Fibroblast of the conjunctiva (primary cell): ENCODE measurements at places on chromosomes 6 and 20.
A peak's percentile ranks its signal among the peaks of the same experiment; 100 is the strongest.

GRCh38 chr6:72953971-72954381 lies 271.3 kb downstream of the KHDC1L start:
- no peak for DNase-seq

DNA sequence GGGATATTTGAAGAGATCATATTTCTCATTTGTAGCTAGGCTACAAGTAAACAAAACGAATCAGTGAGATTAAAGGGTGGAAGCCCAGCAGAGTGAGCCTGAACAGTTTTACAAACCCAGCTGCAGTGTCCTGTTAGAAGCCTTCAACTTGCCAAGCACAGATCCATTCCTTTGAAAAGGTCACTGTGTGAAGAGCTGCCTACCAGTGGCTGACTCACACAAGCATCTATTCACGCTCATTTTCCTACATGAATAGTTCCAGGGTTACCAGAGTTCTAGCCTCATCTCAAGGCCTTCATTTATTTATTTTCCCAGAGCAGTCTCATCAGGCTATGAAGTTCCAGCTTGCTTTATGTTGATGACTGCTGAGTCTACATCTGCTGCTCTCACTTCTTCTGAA lies 25.7 kb upstream of the MLIP start:
- peak; percentile 17 for DNase-seq

GRCh38 chr20:36313476-36313875 lies 7.3 kb downstream of the DLGAP4 start:
- no peak for DNase-seq

DNA sequence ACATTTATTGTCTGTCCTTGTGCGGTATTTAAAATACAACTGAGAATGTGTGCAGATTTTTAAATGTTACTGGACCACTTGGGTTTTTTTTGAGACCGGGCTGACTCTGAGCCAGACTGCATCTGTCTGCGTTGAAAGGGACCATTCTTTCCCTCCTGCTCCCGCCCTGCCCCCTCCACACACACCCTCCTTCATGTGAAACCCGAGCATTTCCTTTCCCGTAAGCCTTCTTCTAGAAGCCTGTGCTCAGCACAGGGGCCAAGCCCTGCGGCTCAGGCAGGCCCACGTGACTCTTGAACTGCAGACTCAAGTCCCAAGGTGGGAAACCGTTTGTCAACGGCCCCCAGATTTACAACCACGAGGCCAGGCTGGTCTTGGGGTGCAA lies 82.7 kb upstream of the FOXC1 start:
- DNase-seq = peak; percentile 44

- no peak for DNase-seq
Measured at GRCh38 chr6:44921798-44922197, 406.3 kb upstream of the RUNX2 start.

- DNase-seq = no peak
Measured at GRCh38 chr20:34332262-34332920, 29.2 kb upstream of the AHCY start.

DNA sequence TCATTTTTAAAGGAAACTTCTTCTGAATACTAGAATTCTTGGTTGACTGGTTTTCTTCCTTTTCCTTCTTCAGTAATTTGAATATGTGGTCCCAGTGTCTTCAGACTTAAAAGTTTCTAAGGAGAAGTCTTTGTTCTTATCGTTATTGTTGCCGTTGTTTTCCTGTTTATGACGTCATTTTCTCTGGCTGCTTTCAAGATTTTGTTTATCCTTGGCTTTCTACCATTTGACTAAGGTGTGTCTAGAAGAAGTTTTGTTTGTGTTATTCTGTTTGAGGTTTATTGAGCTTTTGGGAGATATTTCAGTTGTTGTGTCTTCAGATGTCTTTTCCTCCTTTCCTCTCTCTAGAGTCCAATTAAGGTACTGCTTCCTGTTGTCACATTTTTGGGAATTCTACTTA lies 24.5 kb downstream of the CDYL start:
- DNase-seq = no peak

GRCh38 chr6:7604506-7604905 lies 14.5 kb downstream of the SNRNP48 start:
- DNase-seq = no peak

DNA sequence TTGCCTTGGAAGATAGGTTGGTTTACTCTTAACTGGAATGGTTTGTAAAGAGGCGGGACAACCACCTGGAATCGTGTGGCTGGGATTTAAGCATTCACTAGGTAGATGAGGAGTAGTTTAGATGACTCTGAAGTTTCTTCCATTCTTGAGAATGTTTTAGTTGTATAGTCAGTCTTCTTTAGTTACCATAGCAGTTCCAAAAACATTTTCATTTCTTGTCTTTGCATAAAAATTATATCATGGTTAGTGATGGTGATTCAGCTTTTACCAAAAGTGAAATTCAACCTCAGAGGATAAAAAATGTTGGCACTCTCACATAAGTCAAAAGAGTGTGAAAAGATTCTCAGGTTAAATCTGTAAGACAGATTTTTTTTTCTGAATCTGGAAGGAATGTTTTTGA lies 70.3 kb downstream of the SMAP1 start:
- DNase-seq = no peak

DNA sequence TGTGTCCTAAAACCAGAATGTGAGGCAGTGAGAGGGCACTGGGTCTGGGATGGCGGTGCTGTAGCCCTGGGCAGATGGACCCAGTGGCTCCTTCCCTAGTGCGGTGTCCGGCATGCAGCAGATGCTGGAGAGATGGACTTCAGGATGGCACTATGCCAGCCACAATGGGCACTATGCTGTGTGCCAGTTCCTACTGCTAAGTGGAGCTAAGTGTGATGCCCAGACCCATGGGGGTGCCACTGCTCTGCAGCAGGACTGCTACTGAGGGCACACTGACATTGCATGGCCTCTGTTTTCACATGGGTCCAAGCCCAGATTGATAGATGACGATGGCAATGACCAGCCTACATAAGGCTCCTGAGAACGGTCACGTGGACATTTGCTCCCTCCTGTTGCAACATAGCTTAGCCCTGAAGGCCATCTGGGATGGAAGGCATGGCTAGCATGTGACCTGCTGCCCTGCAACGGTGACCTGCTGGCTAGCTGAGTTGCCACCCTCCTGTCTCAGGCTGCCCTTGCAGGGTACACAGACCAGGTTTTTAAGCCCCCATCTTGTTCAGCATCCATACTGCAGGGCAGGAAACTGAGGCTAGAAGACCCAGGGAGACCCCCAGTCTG lies 31.3 kb upstream of the KCNK16 start:
- DNase-seq = no peak

- DNase-seq = no peak
Measured at GRCh38 chr6:24847402-24847801, 48.7 kb upstream of the ARMH2 start.

- DNase-seq = no peak
Measured at GRCh38 chr6:147930745-147931144, 411.9 kb upstream of the SASH1 start.

DNA sequence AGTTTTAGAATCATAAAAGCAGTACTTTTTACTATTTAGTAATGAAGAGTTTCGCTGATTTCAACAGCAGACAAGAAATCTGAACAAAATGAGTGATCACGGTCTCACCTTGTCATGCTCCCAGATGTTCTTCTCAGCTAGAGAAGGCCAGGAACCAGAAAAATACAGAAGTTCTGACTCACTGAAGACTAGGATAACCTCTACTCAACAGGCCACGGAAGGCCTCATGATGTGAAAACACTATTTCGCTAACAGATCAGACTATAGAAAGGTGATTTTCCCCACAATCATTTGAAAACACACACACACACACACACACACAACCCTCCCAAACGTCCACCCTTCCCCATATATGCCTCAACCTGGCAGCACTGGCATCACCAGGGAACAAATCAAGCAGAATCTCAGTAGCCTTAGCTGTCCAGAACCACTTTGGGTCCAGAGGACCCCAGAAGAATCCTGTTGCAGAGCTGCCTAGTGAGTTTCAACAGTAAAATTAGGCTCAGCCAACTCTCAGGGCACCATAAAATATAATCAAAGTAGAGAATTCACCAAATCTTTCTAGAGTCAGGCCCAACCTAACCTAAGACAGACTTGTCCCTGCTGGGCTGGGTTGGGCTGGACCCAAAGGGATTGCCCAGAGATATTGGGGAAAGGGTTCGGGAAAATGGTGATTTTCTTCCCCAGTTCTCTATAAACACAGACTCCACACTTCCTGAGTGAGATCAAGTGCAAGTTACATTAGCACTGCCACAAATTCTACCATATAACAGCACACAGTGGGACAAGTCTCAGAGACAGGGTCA lies 7.9 kb downstream of the EXOC2 start:
- no peak for DNase-seq

DNA sequence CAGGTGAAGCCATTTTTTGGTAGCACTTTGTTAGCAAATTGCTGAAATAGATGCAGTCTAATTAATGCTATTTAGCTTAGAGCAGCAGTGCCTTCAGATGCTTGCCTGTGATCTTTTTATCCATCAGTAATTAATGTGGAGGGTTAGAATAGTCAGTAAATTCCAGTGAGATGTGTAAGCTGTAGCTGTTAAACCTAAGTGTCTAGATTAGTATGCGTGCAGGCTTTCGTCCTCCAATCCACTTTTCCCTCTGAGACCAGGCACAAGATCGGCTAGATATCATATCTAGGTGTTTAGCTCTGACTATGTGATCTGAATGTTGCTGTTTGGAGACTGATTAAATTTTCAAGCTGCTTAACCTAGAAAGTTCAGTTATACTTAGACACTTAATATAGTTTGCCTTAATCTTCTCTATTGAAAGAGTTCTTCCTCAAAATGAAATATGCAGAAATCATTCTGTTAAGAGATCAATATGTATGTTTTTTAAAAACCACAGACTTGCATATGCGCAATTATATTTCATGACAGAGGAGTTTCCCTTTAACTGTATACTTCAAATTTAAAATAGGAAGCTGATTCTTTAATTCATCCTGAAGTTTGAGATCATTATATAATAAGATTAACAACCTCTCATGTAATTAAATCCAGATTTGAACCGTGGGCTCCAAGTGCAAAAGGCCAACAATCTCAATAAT lies 41.2 kb downstream of the XRN2 start:
- DNase-seq = no peak

DNA sequence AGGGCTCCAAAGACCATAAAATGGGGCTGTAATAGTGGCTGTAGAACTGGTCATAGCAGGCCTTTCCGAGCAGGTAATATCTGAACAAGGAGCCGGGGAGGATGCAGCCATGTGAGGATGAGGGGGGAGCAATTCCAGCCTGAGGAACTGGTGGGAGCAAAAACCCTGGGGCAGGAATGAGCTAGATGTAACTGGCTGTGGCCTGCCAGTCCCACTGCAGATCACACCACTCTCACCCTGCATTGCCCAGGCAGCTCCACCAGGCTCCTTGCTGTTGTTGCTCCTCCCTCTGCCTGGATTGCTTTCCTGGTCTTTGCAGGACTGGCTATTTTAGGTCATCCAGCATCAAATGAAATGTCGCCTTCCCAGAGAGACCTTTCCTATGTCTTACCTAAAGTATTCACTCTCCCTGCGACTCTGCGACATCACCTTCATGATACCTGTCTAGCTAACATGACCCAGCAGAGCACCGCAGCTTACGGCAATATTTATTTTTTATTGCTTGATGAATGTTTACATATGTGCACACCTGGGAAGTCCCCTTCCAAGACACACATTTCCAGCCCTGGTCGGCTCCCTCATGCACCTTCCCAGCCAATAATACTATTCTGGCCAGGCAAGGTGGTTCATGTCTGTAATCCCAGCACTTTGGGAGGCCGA lies 2.4 kb upstream of the ZFP64 start:
- DNase-seq = no peak

DNA sequence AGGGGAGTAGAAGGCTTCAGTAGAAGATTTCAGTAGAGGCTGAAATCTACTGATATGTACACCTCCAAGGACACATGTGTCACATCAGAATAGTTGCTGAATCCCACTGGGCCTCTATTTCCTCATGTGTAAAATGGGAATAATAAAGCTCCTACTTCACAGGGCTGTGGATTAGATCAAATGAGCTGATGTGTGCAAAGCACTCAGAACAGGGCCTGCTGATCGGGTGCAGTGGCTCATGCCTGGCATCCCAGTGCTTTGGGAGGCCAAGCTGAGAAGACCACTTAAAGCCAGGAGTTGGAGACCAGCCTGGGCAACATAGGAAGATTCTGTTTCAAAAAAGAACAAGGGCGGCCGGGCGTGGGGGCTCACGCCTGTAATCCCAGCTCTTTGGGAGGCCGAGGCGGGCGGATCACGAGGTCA lies 8.1 kb upstream of the AP5S1 start:
- no peak for DNase-seq

DNA sequence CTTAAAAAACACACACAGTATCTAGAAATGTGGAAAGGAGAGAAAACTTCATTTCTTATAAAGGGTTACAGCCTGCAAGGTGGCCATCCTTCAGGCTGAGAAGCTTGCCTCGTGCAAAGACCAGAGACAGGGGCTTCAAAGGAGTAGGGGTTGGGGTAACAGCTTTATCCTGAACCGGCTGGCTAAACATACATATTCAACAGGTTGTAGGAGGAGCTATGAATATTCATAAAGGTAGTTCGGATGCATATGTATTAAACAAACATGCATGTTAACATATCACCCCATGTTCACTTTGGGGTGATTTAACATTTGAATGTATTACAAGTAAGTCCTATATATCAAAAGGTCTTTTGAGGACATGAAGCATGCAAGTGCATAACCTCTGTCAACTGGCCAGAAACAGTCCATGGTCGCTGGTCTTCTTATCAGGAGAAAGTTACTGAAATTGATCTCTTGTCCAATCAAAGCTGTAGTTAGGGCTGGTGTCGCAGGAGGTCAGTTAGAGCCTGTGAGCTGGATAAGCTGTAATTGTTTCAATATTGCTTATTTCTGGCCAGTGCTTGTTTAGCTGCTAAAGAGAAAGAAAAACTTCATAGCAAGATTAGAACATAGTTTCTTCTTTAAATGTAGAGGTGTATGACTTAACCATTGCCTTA lies 2.3 kb upstream of the STMND1 start:
- DNase-seq = no peak

DNA sequence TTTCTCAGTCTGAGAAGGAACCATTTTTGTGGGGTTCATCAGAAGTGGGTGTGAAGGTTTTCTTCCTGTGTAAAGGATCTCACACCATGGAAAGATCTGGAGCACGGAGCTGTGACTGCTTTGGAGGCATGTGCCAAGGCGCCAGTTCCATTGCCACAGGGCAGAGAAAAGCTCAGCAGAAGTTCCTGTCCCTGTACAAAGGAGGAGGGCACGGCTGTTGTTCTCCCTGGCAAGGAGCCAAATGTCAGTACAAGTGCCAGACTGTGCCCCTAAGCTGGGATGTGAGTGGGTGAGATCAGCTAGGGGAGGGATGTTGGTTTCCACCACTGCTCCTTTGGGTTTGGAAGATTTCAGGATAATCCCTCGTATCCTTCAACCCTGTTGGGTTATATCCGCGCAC lies 117.3 kb downstream of the CRYBG1 start:
- no peak for DNase-seq

DNA sequence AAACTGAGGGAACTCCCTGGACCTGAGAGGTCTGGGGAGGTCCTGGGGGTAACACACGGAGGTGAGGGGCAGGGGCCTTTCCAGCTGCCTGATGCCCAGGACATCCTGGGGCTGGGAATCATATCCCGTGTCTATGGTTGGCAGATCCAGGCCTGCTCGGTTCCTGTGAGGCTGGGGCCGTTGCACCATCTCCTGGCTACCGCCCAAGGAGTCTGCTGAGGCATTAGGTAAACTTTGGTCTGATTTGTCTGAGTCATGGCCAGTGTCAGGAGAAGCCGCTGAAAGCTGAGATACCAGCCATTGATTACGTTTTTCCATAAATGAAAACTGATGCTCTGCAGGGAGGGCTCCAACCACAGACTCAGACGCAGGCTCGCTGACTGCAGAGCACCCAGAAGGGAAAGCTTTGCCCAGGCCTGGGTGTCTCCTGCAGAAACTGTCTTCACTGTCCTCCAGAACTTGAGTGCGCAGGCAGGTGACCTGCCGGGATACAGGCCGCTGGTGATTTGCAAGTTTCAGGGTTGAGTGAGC lies 14.2 kb downstream of the TRAF3IP2 start:
- DNase-seq = peak; percentile 99

GRCh38 chr6:56752009-56752408 lies 109.3 kb upstream of the DST start:
- peak; percentile 36 for DNase-seq
